Stimulated activated CD4-positive, alpha-beta T cell treated with anti-CD3 and anti-CD28 coated beads, Interleukin-1b, Interleukin-23, amount 100 ng/mL, for 4 hours (primary cell): ENCODE measurements at places on chromosomes 5 and 9.

DNA sequence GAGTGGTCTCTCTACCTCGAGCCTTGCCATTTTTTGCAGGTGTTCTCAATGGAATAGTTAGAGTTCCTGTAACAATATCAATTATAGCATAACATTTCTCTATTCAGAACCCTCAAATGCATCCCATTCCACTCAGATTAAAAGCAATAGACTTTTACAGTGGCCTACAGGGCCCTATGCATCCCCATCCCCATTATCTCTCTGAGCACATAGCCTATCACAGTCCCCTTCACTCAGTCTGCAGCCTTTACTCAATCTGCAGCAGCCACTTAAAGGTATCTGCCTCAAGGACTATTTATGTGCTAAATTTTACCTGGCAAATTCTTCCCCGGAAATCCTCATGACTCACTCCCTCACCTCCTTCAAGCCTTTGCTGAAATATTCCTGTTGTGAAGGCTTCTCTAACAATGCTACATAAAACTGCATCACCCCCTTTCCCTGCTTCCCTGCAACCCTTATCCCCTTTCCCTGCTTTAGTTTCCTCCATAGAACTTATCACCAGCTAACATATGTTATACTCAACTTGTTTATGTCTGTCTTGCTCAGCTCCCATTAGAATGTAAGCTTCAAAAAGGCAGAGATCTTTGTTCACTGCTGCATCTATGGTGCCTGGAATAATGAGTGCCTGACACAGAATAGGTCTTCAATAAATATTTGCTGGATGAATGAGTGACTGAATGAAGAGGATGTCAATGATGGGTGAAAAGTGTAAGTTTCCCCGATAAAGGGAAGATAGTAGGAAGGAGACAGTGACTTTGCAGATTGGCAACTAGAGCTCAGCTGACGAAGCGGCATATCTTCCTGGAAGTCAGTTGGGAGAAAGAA, 54.1 kb upstream of the ZNF366 start:
- no peak for DNase-seq

- DNase-seq = no peak
Observed at GRCh38 chr5:141709699-141710267, 27.8 kb upstream of the ARAP3 start.

DNA sequence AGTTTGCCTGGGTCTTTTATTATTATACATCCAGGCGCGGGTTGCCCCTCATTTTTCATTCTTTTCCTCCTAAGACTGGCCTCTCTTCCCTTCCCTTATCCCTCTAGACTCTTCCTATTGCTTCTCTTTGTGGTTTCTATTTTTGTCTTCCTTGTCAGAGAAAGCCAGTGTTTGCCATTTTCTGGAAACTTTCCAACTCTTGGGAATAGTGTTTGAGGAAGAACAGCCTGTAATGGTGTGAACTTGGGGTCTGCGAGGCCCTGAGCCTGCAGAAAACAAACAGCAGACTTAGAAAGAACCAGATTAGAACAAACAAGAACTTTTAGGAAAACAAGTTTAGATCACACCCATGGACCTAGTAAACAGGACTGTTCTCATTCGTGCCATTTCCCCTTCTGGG, 15.5 kb downstream of the PRKACG start:
- DNase-seq = no peak

GRCh38 chr5:127517110-127517479, 345 bp upstream of the PRRC1 start:
- DNase-seq = no peak
